ENCODE measurements at places on chromosomes 7 and 10. TPM values are rescaled to one million over a fixed set of nuclear protein-coding genes. Genes with fewer than 3 reads are reported as not detected.

The EEPD1 gene
- 26.2 TPM for total RNA-seq

The WNT8B gene
- total RNA-seq = not detected

The TES gene
- total RNA-seq = 273 TPM

The TRIM74 gene
- total RNA-seq = not detected

The TLX1 gene
- total RNA-seq = not detected

The ACSL5 gene
- 10.6 TPM for total RNA-seq

The FAM204A gene
- total RNA-seq = 66.9 TPM

The SSC4D gene
- total RNA-seq = 0.39 TPM

The TMEM213 gene
- total RNA-seq = not detected

The LRRC4 gene
- under 0.01 TPM for total RNA-seq

DNA sequence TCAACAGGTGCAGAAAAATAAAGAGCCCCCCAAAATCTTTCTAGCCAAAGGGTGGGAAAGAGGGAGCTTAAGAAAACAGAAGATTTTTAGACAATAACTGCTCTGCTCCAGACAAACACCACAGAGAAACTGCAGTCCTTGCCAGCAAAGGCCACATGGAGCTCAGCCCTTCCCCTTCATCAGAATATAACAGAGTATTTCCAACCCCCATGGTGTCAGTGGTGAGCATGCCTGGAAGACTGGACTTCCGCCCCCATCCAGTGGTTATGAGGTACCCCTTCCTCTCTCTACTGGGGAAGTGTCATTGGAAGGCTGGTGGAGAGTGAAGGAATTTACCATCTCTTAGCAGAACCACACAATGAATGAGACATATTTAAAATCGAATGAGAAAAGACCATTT, 1007.3 kb upstream of the CELF2 start:
- H3K4me1 ChIP-seq = no peaks in the 10 kb centered on the region
- no peaks in the 10 kb centered on the region for H3K36me3 ChIP-seq
- H3K4me3 ChIP-seq = no peak overlapping the region
- no peak for DNase-seq

DNA sequence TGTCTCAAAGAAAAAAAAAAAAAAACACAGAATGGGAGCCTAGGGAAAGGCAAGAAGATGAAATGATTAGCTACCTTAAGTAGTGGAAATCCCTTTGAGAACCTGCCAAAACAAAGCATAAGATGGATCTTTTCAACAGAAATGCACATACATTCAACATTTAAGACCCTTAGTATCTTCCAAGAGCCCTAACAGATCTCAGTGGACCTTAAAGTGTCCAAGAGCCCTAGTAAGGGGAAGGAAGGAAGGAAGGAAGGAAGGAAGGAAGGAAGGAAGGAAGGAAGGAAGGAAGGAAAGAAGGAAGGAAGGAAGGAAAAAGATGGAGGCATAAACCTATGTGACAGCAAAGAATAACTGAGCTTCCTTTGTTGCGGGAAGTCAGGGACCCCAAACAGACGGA, 11.6 kb upstream of the MACROH2A2 start:
- no peak overlapping the region for H3K27ac ChIP-seq
- no peaks in the 10 kb centered on the region for H3K27me3 ChIP-seq
- no peak for DNase-seq

GRCh38 chr10:13270877-13271551, 28.9 kb downstream of the PHYH start:
- no peaks in the 10 kb centered on the region for H3K4me1 ChIP-seq

DNA sequence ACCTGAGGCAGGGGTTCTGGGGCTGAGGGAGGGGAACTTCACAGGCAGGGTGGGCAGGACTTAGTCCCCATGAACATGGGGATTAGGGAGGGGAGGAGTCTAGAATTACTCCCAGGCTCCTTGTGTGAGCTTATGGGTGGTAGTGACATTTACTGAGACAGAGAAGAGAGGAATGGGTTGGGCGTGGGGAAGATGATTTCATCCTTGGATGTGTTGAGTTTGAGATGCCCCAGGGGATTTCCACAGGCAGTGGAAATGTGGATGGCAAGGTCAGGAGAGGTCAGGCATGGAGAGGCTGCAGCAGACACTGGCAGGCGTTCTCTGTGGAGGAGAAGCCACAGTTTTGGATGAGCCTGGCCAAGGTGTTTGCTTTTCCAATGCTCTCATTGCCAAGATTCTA, 26.4 kb upstream of the GSDME start:
- H3K4me1 ChIP-seq = no peaks in the 10 kb centered on the region
- no peak for DNase-seq
- H3K4me3 ChIP-seq = no peak overlapping the region
- no peak overlapping the region for H3K27ac ChIP-seq
- H3K27me3 ChIP-seq = no peaks in the 10 kb centered on the region

DNA sequence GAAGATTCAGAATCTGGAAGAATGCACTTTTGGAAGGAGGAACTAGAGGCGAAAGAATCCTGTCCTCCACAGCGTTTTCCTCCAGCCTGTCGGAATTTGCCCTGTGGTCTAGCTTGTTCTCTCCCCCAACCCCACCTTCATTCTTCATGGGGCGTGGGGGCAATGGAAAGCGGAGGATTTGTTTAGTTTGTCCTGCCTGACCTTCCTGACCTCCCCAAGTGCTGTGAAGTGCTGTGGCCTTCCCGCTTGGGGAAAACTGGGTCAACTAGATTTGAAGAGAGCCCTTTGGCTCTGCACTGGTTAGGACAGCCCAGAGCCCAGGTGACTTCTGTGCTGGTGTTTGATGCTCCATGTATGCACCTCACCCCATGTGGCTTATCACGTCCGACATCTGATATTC, 49.1 kb downstream of the GATA3 start:
- no peak for DNase-seq
- no peak overlapping the region for H3K4me3 ChIP-seq
- H3K36me3 ChIP-seq = no peaks in the 10 kb centered on the region
- no peaks in the 10 kb centered on the region for H3K4me1 ChIP-seq

DNA sequence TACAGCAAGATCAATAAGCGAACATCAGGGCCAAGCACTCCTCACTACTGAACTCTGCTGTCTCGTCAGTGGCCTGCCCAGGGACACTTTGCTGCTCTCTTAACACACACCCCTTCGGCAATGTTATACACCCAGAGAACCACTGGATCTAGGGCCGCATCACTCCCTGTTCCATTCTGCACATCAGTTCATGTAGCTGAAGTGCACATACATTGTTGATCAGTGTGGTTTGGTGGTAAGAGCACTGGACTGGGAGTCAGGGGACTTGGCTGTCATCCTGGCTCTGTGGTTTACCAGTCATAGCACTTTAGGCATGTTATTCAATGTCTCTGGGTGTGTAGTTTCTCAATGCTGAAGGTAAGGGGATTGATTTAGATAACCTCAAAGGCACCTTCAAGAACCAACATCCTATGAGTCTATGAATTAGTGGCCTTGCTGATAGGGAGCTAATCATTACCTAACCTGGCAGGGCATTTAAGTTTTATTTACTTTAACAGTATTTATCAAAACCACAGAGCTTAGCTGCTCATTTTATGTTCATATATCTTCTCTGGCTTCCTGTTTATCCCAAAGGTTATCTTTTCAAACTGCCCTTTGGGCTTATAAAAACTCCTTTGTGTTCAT, 24.8 kb downstream of the DUSP5 start:
- H3K36me3 ChIP-seq = no peaks in the 10 kb centered on the region
- H3K4me3 ChIP-seq = no peak overlapping the region
- no peak overlapping the region for H3K27ac ChIP-seq
- no peaks in the 10 kb centered on the region for H3K27me3 ChIP-seq
- no peaks in the 10 kb centered on the region for H3K4me1 ChIP-seq
- no peak for DNase-seq

GRCh38 chr10:120432209-120432608, 24.8 kb upstream of the PLPP4 start:
- no peak overlapping the region for H3K4me3 ChIP-seq
- no peaks in the 10 kb centered on the region for H3K27me3 ChIP-seq
- H3K27ac ChIP-seq = no peak overlapping the region
- DNase-seq = no peak
- no peaks in the 10 kb centered on the region for H3K4me1 ChIP-seq

- no peaks in the 10 kb centered on the region for H3K4me1 ChIP-seq
- no peak for DNase-seq
Measured at GRCh38 chr7:55651057-55651456, 78.8 kb upstream of the VOPP1 start.

DNA sequence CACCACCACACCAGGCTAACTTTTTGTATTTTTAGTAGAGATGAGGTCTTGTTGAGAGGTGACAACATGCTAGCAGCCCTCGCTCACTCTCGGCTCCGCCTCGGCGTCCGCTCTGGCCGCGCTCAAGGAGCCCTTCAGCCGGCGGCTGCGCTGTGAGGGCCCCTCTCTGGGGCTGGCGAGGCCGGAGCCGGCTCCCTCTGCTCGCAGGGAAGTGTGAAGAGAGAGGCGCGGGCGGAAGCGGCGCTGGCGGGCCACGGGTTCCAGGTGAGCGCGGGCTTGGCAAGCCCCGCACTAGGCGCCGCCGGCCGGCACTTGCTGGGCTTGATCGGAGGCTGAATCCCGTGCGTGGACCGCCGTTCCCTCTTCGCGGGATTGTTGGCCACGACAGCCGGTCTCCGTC, 83.0 kb downstream of the EEPD1 start:
- H3K4me3 ChIP-seq = peak overlapping the region; percentile 25
- peaks cover 49% of the 10 kb centered on the region for H3K4me1 ChIP-seq
- peak overlapping the region; percentile 10 for H3K27ac ChIP-seq
- H3K36me3 ChIP-seq = no peaks in the 10 kb centered on the region

DNA sequence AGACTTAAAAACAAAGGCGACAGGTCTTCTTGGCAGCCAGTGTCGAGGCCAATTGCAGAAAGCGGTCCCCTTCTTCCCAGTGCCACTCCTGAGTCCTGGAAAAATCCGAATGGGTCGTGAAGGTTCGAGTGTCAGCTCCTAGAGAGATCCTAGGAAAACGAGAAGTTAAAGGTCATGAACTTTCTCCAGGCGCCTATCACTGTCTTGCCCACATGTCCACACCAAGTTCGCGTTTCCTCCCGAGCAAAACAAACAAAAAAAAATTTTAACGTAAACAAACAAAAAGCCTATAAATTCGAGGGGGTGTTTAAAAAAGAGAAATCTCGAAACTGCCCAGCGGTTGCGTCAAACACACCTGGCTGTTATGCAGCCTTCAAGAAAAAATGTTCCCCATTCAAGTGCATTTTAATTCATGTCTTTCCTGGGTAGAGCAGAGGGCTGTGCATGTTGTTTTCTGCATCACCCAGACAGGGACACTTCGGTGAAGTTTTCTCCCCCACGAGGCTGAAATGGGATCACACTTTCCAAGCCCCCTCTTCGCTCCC, 1.5 kb downstream of the ARHGAP21 start:
- no peaks in the 10 kb centered on the region for H3K27me3 ChIP-seq
- H3K27ac ChIP-seq = peak overlapping the region; percentile 94
- peak; percentile 84 for DNase-seq
- H3K4me1 ChIP-seq = peaks cover 51% of the 10 kb centered on the region
- H3K4me3 ChIP-seq = peak overlapping the region; percentile 64
- peaks cover 6% of the 10 kb centered on the region for H3K36me3 ChIP-seq

DNA sequence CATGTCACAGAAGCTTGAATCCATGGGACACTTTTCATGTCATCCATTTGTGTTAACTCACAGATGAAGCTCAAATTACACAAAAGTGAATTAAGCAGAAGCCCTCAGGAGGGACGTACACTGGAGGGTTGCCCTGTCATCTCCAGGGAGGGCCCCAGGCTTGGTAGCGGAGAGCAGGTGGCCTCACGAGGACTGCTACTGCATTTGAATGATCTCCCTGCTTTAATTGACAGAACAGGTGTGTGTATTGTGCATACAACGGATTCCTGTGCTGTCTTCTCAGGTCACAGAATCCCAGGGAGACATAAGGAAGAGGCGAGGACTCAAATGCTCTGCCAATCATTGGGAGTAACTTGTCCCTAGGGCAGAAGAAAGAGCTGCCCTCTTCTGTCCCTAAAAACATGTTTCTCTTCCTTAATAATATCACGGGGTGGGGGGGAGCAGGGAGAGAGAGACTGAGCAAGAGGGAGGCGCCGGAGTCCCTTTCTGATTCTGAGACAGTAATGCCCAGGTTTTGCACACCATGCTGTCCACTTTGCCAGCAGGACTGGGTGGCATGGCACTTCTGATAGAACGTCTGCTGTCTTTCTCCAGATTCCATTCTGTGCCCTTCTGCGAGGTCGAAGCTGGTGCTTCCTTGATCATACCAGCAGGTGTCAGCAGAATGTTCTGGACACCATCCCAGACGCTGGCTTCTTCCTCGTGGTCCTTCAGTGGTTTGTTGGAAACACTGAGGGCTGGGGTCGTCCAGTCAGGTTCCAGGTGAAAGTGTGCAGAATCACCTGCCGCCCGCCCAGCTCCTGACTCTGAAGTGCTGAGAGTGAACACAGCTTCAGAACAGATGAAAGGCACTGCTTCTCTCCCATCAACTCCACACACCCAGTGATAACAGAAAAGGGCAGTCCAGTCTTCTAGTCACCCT, 26.2 kb upstream of the RASGEF1A start:
- no peaks in the 10 kb centered on the region for H3K36me3 ChIP-seq
- H3K4me1 ChIP-seq = peaks cover 9% of the 10 kb centered on the region
- DNase-seq = no peak
- no peak overlapping the region for H3K27ac ChIP-seq
- H3K4me3 ChIP-seq = no peak overlapping the region
- no peaks in the 10 kb centered on the region for H3K27me3 ChIP-seq

- peaks cover 10% of the 10 kb centered on the region for H3K4me1 ChIP-seq
- no peak overlapping the region for H3K27ac ChIP-seq
Measured at GRCh38 chr7:131197920-131198615, 129.6 kb upstream of the MKLN1 start.

DNA sequence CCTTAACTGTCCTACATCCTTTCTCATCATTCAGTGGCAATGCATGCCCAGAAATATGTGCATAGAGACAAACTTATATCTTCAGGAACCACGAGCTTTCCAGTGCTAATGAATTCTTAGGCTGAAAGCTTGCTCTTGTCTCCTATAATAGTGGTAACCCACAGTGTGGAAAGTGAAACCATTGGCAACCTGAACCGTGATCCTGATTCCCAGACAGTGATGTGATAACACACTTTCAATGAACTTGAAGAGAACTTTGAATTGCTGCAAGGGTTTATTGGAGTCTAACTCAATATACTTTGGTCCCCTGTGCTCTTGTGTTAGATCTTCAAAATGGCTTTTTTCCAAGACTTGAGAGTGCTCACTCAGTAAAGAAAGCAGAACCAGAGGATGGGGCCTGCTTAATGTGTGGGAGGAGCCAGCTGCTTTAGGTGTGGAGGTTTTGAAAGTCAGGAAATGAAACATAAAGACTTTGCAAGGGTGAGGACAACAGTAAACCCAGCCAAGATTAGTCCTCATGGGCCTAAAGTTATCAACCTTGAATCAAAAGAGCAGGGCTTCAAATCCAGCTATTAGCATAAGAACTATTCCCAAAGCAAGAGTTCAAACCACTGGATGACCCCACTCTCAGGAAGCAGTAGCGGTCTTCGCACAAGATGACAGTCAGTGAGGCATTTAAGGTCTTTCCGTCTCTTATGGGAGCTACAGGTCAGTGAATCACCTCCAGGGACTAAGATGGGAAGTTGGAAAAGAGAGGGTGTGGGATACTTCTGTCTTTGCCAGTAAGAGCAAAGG, 332.4 kb upstream of the NRP1 start:
- H3K27ac ChIP-seq = no peak overlapping the region
- no peak for DNase-seq
- H3K4me1 ChIP-seq = peaks cover 5% of the 10 kb centered on the region
- no peaks in the 10 kb centered on the region for H3K27me3 ChIP-seq

All from esophagus muscularis mucosa (tissue), 4 donors.